ENCODE measurements at places on chromosomes 13 and 19.

DNA sequence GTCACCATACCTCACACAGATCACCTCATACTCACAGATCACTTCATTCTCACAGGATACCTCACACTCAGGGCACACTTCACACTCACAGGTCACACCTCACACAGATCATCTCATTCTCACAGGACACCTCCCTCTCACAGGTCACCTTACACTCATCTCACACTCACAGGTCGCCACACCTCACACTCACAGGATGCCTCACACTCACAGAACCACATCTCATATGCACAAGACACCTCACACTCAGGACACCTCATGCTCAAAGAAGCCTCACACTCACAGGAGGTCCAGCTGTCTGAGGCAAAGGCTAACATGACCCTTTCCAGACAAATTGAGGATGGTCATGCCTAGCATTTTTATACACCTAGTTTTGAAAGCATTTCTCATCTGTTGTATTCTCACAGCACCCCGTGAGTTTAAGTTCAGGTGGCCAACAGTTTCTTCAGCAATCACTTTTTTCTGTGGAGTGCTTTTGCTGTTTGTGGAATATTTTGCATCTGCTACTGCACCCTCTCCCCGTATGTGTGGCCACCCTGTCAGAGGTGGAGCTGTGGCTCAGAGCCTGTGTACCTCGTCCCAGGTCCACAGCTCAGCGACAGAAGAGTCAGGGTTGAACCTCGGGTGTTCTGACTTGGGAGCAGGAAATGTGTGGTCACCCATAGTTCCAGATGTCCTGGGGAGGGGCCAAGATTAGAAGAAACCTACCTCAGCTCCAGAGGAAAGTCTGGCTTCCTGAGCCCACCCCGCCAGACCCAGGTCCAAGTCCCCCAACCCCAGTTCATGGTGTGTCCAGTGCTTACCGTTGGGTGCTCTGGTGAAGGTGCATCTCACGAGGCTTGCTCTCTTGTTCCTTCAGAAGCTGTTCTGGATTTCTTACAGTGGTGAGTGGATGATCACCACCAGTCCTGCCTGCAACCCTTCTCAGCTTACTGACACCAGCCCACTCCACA, 7.6 kb downstream of the F7 start:
- no peak for DNase-seq

DNA sequence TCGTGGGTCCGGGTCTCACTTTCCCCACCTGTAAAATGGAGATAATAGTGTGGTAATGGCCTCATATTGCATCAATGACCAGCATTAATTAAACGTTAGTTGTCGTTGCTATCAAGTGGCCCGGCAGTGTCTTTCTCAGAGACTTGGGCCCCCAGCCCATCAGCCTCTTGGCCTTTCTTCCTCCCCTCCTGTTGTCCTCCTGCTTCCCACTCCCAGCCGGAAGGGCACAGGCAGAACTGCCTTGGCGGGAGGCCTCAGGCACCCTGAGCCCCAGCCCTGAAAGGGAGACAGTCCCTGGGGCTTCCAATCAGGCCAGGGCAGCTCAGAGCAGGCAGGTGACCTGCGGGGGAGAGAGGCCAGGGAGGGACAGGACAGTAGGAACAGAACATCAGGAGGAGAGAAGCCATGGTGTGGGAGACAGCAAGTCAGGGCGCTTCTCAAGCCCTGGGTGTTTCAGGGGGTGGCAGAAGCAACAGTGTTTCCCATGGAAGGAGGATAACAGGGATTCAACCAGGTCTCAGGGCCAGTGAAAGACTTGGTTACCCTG, 4.6 kb downstream of the MARK4 start:
- no peak for DNase-seq

- no peak for DNase-seq
Observed at GRCh38 chr13:64300239-64300638, 2884.6 kb upstream of the PCDH20 start.

DNA sequence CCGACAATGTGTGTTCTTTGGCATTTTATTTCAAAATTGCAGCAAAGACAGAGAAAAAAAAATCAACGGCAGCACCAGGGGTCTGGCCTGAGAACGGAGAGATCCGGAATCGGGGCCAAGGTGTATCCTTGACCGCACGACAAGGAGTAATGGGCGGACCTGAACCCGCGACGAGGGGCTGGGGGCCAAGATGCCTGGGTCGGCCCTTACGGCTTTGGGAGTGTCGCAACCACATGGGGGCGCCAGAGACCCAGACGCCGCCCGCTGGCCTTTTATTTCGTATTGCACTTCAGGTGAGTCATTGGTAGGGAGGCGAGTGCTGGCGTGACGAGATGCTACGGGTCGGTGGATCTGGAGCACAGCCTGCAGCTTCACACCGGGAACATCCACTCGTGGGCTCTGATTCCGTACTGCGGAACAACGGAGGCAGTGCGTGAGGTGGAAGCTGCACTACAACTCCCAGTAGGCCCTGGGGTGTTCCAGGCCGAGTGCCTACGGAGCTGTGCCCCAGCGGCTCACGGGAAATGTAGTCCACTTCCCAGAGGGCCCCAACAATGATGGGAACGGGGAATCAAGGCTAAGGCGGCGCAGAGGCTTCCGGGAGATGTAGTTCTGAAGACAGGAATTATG, 15.7 kb downstream of the BCAT2 start:
- peak; percentile 96 for DNase-seq

GRCh38 chr13:107576430-107576829, 638.9 kb downstream of the LIG4 start:
- DNase-seq: no peak

DNA sequence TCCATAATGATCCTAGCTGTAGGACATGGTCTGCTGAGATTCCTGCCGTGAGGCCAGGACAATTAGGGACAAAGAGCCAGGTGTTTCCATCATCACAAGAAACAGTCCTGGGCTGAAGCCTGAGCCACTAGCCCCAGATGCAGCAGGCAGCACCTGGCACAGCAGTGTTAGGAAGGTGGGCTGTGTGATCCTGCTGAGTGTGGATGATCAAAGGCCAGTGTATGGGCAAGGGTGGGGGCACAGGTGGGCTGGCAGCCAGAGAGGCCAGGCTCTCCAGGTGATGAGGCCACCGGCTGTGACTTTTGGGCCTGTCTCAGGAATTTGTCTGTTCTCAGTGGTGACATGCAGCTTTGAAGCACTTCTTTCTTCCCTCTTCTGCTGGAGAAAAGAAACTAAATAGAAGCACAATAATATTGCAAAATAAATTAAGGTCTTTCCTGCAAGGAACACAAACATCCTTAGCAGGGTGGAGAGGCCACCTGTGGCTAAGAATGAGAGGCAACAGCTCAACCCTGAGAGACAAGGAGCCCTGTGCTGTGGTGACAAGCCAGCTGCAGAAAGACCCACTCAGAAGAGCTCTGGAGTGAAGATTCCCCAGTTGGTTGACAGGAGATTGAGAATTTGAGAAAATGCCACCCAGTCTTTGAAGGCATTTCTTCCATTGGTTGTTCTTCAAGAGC, 127.6 kb downstream of the KATNAL1 start:
- DNase-seq: no peak

- DNase-seq: peak; percentile 18
Observed at GRCh38 chr19:6540918-6541689, 10.3 kb downstream of the TNFSF9 start.

DNA sequence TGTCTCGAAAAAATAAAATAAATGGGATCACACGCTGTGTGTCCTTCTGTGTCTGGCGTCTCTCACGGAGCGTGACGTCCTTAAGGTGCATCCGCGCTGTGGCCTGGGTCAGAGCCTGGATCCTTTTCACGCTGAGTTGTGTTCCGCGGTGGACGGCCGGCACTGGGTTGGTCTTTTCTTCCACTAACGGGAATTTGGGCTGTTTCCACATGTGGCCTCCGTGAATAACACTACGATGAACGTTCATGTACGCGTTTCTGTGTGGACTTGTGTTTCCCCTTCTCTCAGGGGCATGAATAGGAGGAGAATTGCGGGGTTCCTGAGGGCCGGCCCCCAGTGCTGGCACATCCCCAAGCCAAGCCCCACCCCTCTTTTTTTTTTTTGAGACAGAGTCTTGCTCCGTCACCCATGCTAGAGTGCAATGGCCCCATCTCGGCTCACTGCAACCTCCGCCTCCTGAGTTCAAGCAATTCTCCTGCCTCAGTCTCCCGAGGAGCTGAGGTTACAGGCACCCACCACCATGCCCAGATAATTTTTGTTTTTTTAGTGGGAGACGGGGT, 6.2 kb upstream of the PTBP1 start:
- no peak for DNase-seq

- no peak for DNase-seq
Observed at GRCh38 chr13:71590654-71591148, 276.3 kb downstream of the DACH1 start.

DNA sequence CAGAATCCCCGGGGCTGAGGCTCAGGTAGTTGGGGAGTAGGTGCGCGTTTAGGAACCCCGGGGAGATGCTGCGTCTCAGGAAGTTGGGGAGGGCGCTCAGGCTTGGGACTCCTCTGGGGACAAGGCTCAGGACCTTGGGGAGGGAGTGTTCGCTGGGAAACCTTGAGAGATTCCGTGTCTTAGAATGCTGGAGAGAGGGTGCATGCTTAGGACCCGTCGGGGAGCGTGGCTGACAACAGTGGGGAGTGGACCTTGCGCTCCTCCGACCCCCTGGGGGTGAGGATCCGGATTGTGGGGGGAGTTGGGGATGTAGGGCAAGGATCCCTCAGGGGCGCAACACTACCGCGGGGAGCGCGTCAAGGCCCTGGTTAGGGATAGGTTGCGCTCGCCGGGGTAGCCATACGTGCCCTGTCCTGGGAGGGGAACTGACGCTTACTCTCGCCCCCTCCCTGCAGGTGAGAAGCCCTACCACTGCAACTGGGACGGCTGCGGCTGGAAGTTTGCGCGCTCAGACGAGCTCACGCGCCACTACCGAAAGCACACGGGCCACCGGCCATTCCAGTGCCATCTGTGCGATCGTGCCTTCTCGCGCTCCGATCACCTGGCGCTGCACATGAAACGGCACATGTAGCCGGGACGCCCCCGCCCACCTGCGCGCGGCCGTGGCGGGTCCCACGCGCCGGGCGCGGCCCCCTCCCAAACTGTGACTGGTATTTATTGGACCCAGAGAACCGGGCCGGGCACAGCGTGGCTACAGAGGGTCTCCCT, 2.0 kb downstream of the KLF2 start:
- DNase-seq: no peak

GRCh38 chr19:39083983-39084731, at the start of gene ACP7:
Gene ACP7 (plus strand): TSS chr19:39084368. CDS start chr19:39085270, 902 bp downstream.
- peak; percentile 60 for DNase-seq

GRCh38 chr13:51704399-51705313, 99.3 kb downstream of the DHRS12 start:
- DNase-seq: no peak

GRCh38 chr19:50720921-50721381, 1.3 kb upstream of the SHANK1 start:
- peak; percentile 82 for DNase-seq

All from SW480 (cell line).